ENCODE measurements at places on chromosomes 1 and 21.
A peak's percentile ranks its signal among the peaks of the same experiment; 100 is the strongest.

- DNase-seq = no peak
Observed at GRCh38 chr21:39000496-39000895, 182.8 kb downstream of the PSMG1 start.

GRCh38 chr1:115179397-115180079, 90.2 kb upstream of the TSPAN2 start:
- DNase-seq = peak; percentile 2

DNA sequence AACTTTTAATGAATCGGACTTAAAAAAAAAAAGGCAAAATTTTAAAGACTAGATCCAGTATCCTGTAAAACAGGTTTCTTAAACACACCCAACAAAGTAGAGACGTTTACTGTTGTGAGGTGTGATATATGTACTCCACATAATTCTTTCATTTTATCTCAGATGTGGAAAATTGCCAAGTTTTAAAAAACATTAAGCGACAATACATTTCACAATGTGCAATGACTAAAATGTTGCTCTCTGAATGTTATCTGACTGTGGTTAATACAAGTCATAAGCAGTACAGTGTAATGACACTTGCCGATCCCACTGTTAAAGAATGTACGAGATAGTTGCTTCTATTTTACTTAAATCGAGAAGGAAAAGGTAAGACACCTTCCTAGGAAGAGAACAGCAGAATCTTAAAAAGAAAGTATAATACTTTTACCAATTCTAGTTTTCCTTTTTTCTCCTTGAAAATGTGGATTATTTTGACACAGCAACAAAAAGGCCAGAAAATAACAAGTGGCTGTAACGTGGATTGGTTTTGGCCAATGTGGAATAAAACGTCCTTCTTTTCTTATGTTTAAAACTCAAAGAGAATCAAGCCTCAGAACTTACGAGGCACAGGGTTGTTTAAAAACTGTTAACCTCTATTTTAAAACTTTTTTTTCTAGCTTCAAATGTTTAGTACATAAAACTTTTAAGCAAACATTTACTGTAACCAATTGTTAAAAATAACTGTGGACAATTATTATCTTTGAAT, 51.4 kb downstream of the TP53BP2 start:
- no peak for DNase-seq

DNA sequence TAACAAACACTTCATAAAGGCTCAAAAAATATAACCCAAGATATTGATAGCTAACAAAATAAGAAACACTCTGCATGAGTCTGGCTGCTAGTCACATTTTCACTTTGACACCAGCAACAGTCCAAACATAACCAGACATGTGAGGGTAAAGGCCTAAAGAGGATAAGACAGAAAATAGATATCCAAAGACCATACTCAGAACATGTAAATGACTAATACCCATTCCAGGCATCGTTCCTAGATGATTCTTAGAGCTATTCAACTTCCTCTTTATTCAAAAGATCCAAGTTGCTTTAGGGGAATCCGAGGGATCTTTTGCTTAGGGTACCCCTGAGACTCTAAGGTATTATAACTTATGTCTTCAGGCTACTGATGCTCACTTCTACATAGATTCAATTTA, 5.1 kb downstream of the COL24A1 start:
- no peak for DNase-seq

DNA sequence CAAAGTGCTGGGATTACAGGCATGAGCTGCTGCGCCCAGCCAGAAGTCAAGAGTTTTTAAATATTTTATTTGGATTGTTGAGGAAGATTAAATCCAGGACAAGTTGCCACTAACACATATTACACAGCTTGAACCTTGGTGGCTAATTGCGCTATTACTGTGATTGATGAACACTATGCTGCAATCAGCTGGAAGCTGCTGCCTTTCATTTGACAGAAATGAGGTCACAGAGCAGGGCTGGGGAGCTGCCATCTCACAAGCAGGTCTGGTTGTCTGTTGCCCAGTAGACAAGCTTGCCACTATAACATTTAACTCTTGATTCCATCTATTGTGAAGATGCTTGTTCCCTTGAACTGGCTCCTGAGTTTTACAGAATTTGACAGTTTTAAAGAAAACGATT, 37.4 kb upstream of the NRDC start:
- DNase-seq = no peak

- peak; percentile 41 for DNase-seq
Observed at GRCh38 chr1:33007190-33008050, 29.3 kb downstream of the AK2 start.

DNA sequence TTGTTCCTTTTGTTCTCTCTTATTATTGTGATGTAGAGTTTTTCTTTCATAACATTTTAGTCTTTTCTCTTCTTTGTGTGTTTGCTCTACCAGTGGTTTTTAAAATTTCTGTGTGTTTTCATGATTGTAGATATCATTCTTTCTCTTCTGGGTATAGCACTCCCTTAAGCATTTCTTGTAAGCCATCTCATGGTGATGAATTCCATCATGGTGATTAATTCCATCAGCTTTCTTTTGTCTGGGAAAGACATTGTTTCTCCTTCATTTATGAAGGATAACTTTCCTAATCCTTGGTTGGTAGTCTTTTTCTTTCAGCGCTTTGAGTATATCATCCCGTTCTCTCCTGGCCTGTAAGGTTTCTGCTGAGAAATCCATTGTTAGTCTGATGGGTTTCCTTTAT, 22.7 kb downstream of the CD55 start:
- no peak for DNase-seq

DNA sequence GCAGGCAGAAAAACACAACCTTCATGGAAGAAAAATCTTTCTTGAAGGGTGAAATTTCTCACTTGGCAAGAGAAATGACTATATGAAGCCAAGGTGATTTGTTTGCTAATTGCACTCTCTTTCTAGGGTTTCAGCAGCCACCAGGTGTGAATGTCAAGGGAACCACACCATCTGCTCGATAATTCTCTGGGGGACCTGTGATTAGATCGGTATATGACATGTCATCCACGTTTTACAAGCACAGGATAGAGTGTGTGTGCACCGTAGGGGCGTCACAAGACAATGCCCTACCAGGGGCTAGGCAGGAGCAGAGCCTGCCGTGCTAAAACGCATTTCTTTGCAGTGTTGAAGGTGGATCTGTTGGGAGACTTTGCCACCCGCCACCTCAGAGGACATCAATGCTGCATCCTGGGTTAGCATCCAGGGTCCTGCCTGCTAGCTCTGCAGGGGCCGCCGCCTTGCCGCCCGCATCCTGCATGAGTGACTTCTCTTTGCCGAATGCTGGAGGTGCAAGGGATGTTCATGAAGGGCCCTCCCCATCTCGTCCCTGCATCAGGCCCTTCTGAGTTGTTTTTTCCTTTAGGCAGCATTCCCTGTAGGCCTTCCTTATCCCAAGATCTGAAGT, 37.8 kb upstream of the CCSAP start:
- peak; percentile 13 for DNase-seq

- no peak for DNase-seq
Observed at GRCh38 chr21:41160036-41160435, 7.9 kb upstream of the BACE2 start.

GRCh38 chr1:85656948-85657347, 51.3 kb downstream of the ZNHIT6 start:
- DNase-seq = no peak

GRCh38 chr1:73801912-73802429, 396.0 kb downstream of the LRRIQ3 start:
- no peak for DNase-seq

- peak; percentile 8 for DNase-seq
Observed at GRCh38 chr1:242425232-242425631, 99.3 kb downstream of the PLD5 start.

DNA sequence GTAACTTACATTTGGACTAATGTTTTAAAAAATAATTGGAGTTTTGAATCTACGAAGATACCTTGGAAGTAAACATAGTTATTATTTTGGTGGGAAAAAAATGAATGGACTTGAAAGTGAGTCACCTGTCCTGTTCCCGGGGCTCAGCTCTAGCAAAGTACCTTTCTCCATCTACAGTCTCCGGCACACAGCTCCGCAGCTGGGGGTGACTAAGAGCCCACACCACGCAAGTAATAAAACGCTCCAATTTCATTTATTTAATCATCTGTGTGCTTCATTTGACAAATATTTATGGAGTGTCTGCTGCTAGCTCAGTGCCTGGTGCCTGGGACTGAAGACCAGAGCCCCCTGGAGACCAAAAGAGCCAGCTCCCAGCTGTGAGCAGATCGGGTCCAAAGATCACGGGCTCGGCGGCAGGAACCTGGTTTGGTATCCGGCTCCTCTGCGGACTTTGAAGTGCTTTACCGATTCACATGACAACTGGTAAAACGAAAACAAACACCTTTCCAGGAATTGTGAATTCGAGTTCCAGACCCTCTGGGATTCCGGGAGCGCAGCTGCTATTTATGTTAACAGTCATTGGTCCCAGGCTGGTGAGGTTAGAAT, 1.7 kb upstream of the RIPK4 start:
- no peak for DNase-seq

GRCh38 chr1:201584471-201585092, 45.7 kb downstream of the NAV1 start:
- DNase-seq = no peak

DNA sequence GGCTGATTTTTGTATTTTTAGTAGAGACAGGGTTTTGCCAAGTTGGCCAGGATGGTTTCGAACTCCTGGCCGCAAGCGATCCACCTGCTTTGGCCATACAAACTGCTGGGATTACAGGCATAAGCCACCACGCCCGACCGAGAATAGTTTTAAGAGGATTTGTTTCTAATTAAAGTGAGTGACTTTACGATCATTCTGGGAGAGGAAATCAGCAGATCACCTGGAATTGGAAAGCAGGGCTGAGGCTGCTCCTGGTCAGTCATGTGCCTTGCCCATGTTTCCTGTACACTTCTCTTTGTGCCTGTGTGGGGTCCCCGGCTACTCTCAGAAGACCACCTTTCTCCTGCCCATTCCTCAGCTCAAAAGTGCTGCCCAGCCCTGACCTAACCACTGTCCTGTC, 33.9 kb downstream of the ZBTB8B start:
- no peak for DNase-seq

DNA sequence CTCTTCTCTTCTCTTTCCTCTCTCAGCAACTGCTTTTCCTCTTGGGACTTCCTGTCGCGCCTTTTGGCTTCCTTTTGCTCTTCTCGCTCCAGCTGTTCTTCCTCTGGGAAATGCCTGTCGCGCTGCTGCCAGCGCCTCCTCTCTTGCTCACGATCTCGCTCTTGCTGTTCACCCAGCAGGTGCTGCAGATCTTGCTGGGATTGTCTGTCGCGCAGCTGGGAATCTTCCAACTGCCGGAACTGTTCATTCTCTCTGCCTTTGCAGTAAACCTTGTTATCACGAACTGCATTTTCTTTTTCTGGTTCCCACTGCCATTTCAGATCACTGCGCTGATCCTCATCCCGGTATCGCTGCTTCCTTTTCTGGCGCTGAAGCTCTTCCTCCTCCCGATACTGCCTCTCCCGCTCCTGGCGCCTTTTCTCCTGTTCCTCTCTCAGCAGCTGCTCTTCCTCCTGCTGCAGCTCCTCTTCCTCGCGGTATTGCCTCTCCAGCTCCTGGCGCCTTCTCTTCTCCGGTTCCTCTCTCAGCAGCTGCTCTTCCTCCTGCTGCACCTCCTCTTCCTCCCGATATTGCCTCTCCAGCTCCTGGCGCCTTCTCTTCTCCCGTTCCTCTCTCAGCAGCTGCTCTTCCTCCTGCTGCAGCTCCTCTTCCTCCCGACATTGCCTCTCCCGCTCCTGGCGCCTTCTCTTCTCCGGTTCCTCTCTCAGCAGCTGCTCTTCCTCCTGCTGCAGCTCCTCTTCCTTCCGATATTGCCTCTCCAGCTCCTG, 5.8 kb downstream of the TCHH start:
- DNase-seq = no peak

GRCh38 chr1:21670956-21671902, 2.1 kb upstream of the RAP1GAP start:
- no peak for DNase-seq

DNA sequence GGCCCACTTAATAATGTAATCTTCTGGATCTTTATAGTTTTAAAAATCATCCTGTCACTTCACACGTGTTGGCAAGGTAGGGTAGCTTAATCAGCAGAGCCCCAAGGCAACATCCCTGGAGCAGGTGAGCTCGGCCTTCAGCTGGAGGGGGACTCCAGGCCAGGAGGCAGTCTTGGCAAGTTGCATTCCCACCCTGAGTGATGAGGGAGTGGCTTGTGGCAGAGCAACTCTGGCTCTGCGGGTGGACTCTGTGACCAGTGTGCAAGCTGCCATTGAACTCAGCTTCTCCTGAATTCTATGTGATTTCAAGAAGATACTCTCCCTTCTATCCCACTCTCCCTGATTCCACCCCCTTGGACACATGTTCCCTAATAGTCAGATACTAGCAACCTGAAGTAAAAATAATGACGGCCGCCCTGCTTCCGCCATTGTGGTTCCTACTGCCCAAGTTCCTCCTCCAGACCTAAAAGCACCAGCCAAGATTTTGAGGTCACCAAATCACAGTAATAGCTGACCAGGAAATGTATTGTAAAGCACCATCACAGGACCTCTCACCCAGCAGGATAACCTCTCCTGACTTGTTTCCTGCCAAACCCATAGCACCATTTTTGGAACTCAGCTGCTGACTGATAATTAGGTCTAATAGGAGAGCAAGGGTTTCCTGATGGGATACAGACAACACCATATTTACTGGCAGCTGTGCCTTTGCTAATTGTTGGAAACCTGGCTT, 11.5 kb upstream of the LYST start:
- no peak for DNase-seq

DNA sequence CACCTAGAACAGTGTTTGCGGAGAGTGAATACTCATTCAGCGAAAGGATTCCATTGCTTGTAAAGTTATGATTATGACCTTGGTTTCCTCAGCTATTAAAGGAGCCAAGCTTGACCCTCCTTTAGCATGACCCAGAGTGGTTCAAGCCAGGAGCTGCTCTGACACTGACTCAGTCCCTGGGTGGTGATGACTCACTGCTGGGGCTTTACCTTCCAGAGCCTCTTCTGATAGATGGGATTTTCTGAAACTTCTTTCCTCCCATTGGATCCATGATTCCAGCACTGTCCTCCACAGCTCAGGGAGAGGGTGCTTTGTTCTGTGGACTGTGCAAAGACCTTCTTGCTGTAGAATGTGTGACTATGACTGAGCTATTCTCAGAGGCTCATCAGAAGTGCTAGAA, 77.4 kb downstream of the S1PR1 start:
- peak; percentile 50 for DNase-seq

DNA sequence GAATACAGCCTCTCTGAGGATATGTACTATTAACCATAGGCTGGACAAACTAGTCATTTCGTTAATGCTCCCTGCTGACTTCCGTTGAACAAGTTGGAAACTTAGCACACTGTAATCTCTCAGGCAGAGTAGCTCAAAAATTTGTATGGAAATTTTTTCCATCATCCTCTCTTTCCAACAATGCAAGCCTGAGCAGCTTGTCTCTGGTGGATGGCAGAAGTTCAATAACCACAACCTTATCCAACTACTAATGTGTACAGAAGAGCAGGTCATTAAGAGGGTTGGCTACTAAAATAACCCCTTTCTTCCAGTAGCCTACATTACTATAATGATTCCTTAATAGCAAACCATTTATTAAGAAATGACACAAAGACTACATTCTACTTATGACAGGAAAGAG, 262.3 kb downstream of the NFIA start:
- no peak for DNase-seq

GRCh38 chr1:164560121-164560541, 1.1 kb downstream of the PBX1 start:
- DNase-seq = no peak

- DNase-seq = no peak
Observed at GRCh38 chr1:89871768-89872473, 51.1 kb downstream of the LRRC8D start.

- no peak for DNase-seq
Observed at GRCh38 chr1:102838016-102838415, 270.3 kb downstream of the COL11A1 start.

GRCh38 chr1:199377211-199377610, 650.3 kb upstream of the NR5A2 start:
- no peak for DNase-seq

- no peak for DNase-seq
Observed at GRCh38 chr1:59672851-59673572, 141.7 kb upstream of the HOOK1 start.

Data from GM12865 (cell line).